ENCODE measurements at places on chromosomes 5 and 9.

DNA sequence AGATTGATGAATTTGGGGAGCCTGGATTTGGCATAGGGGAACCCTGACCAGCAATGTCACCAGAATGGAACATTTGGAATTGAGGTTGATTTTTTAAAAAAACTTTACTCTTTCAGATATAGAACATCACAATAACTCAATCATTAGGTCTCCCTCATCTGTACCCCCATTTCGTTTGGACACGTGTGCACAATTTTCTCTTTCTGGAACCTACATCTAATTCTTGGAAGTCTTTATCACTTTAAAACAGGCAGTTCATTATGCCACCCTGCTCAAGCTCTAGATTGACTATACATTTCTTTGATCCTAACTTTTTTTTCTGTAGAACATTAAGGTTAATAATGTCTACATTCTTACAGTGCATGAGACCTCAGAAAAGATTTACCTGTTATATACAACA is 3.7 kb upstream of the SSBP2 start:
- H3K4me1 ChIP-seq = no peaks in the 10 kb centered on the region
- no peak for DNase-seq
- no peaks in the 10 kb centered on the region for H3K36me3 ChIP-seq

DNA sequence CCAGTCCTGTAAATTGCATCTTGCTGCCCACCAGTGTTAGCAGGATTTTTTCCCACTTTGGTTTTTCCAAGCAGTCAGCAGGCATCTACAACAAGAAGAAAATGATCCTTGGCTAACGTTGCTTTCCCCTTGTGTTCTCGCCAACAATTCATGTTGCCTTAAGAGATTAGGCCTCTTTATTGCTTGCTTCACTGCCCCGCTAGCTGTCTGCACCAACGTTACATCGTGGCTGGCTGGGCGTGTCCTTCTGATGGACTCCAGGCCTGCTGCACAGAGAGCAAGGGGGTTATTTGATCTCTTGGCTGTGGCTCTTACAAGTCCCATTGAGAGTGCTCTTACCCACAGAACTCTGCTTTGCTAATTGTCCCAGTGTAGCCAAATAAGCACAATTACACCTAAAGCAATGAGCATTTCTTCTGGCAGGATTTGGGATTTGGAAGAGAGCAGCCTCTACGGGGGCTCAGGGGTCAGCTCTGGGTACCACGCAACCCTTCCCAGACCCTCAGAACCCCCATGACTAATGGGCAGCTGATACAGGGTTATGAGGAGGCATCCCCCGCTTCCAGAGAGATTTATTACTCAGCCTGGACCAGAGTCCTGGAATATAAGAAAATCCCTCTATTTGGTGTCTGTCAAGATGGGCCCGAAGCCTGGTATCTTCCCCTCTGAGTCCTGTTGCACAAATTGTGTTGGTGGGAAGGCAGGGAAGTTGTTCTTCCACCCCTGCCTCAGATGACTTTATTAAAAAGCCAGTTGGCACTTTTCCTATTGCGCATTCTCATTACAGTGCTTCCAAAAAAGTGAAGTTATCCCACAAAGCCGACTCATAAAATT is 17.6 kb downstream of the DCANP1 start:
- H3K36me3 ChIP-seq = no peaks in the 10 kb centered on the region
- no peak overlapping the region for H3K4me3 ChIP-seq
- H3K27ac ChIP-seq = no peak overlapping the region

GRCh38 chr5:33789567-33789957 is 102.2 kb downstream of the ADAMTS12 start:
- no peak for DNase-seq
- no peaks in the 10 kb centered on the region for H3K4me1 ChIP-seq
- H3K4me3 ChIP-seq = no peak overlapping the region
- H3K27ac ChIP-seq = no peak overlapping the region
- H3K36me3 ChIP-seq = no peaks in the 10 kb centered on the region
- H3K27me3 ChIP-seq = no peaks in the 10 kb centered on the region

DNA sequence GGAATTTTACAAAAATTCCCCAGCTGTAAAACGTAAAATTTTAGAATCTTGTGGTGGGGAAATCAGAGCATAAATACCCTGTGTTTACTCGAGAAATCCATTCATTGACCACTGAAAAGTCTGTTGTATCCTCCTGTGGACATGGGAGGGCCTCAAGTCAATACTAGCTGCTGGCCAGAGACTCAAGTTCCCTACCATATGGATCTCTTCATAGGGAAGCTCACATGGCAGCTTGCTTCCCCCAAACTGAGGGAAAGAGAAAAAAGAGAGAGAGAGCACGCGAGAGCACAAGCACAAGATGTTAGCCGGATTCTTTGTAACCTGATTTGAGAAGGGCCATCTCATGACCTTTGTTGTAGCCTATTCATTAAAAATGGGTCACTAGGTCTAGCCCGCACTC is 591.9 kb downstream of the LRRC70 start:
- no peak overlapping the region for H3K27ac ChIP-seq
- no peak for DNase-seq
- H3K36me3 ChIP-seq = no peaks in the 10 kb centered on the region
- no peaks in the 10 kb centered on the region for H3K27me3 ChIP-seq

DNA sequence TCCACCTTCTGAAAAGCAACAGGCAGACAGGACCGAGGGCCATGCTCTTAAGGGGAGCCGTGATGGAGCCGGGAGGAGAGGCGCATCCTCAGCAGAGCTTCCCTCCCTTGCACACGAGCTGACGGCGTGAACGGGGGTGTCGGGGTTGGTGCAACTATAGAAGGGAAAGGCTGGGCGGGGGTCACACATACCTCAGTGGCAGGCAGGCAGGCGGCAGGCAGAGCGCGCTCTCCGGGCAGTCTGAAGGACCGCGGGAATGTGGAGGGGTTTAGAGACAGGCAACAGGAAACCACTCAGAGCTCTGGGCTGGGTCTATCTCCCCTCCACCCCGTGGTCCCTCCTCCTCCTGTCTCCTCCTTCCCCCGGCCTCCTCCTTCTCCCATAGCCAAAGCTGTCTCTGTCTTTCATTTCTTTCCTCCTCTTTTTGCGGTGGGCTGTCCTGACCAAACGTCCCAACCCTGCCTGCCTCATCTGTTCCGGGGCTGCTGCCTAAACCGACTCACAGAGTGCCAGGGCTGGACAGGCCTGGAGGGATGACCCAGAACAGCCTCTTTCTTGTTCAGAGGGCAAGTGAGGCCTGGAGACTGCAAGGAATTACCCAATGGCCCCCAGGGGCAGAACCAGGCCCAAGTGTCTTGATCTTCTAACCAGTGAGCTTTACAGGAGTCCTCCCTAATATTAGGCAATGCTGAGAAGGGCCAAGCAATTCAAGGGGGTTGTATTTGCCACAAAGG is at the start of gene SPARC:
TSS of gene SPARC (minus strand) at position 242 of the 734 bp plus-strand sequence. CDS start 10,727 bp downstream, outside the sequence.
- H3K4me1 ChIP-seq = no peaks in the 10 kb centered on the region
- peak within 1 kb of the TSS; percentile 84 for H3K27ac ChIP-seq
- H3K27me3 ChIP-seq = no peaks in the 10 kb centered on the region
- H3K36me3 ChIP-seq = no peaks in the 10 kb centered on the region
- peak within 1 kb of the TSS; percentile 51 for H3K4me3 ChIP-seq

DNA sequence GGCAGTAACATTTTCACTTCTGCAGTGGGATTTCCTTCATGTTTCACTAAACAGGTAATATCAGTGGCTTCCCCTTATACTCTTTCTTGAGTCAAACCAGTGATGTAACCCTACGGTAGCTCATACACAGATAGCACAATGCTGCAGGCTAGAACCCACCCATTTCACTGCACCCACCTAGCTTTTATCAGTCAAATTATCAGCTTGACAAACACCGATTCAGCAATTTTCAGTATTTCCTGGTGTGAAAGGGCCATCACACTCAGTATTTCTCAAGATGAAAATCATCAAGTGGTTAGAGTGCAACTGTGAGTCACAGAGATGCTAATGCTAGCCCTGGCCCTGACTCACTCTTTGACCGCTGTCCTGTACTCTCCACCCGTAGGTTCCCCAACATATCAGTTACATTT is 242.3 kb upstream of the PTGER4 start:
- no peaks in the 10 kb centered on the region for H3K27me3 ChIP-seq
- no peaks in the 10 kb centered on the region for H3K4me1 ChIP-seq
- H3K27ac ChIP-seq = peak overlapping the region; percentile 75

- H3K36me3 ChIP-seq = no peaks in the 10 kb centered on the region
- H3K27me3 ChIP-seq = no peaks in the 10 kb centered on the region
- no peak overlapping the region for H3K4me3 ChIP-seq
- H3K27ac ChIP-seq = no peak overlapping the region
- no peak for DNase-seq
These were observed 259.7 kb upstream of the MSX2 start for GRCh38 chr5:174464504-174465165.

- H3K27ac ChIP-seq = no peak overlapping the region
- H3K4me1 ChIP-seq = no peaks in the 10 kb centered on the region
- no peaks in the 10 kb centered on the region for H3K36me3 ChIP-seq
- H3K27me3 ChIP-seq = no peaks in the 10 kb centered on the region
- H3K4me3 ChIP-seq = no peak overlapping the region
These were observed 42.9 kb upstream of the TRIM32 start for GRCh38 chr9:116644091-116644688.

DNA sequence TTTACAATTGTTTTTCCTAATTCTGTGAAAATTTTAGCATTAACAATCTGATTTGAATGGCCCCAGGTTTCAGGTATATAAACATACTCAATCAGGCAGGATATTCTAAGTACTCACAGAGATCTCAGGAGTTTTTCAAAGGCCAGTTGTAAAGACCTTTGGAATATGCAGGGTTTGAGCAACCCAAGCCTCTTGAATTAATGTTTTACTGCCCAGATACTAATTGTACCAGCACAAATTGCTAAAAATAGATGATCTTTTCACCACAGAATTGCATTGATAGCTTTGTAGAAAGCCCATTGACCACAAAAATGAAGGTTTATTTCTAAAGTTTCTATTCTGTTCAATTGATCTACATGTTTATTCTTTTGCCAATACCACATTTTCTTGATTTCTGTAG is 186.5 kb downstream of the OSTF1 start:
- no peaks in the 10 kb centered on the region for H3K27me3 ChIP-seq
- no peaks in the 10 kb centered on the region for H3K36me3 ChIP-seq
- H3K27ac ChIP-seq = no peak overlapping the region
- H3K4me3 ChIP-seq = no peak overlapping the region
- DNase-seq = no peak

DNA sequence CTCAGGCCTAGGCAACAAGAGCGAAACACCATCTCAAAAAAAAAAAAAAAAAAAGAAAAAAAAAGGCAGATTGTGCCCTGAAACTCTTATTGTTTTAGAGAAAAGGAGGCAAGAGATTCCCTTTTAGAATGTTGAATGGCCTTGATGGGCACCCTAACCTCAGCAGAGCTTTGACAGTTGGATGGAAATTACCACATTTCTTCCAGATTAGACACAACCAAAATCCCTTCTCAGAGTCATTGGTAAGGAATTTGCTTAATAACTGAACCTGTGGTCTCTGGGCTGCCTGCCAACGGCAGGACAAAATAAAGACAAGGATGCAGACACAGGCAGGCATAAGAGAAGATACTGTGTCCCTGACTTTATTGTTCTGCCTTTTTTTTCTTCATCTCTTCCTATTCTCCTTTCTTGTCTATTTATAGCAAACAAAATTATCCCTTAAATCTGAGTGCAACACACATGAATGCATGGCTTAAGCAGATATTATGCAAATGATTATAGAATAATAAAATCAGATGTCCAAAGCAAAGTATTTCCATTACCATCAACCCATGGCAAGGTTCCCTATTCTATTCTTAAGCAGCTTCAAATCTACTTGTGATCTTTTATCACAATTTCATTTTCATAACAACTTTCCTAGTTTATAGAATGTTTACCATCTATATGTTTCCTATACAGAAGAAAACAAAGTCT is 37.3 kb upstream of the TRIO start:
- H3K4me3 ChIP-seq = no peak overlapping the region
- H3K4me1 ChIP-seq = no peaks in the 10 kb centered on the region
- H3K27ac ChIP-seq = no peak overlapping the region
- no peak for DNase-seq
- H3K36me3 ChIP-seq = no peaks in the 10 kb centered on the region
- no peaks in the 10 kb centered on the region for H3K27me3 ChIP-seq

DNA sequence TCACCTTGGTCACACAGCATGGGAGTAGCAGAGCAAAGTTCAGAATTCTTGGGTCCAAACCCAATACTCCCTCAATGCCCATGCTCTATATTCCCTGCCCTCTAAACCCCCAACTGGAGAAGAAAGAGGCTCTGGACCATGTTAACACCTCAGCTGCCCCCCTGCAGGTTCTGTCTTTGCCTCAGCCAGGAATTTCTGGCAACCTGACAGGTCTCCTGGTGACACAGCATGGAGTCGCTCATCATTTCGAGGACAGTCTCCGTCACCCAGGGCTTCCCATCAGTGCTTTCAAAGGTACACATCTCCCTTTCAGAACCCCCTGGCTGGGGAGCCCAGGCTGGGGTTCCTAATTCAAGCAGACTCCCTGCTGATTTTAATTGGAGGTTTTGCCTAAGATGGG is 189.5 kb downstream of the BRINP1 start:
- H3K4me1 ChIP-seq = no peaks in the 10 kb centered on the region
- no peaks in the 10 kb centered on the region for H3K27me3 ChIP-seq
- no peak overlapping the region for H3K27ac ChIP-seq
- no peaks in the 10 kb centered on the region for H3K36me3 ChIP-seq

DNA sequence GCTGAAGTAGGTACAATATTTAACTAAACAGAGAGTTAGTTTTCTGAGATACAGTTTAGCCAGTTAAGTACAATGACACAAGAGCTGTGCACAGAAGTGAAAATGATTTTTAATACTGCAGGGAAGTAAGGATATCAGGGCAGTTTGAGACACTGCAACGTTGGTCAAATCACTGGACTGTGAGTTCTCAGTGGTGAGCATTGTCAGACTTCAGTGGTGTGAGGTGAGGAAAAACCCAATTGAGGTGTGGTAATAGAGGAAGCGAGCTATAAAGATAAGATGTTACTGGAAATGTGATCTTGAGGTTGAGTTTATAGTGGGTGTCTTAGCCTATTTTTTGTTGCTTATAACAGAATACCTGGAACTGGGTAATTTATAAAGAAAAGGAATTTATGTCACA is 12.8 kb upstream of the FBXL7 start:
- H3K27me3 ChIP-seq = no peaks in the 10 kb centered on the region
- DNase-seq = no peak
- H3K4me1 ChIP-seq = no peaks in the 10 kb centered on the region
- no peak overlapping the region for H3K4me3 ChIP-seq
- H3K27ac ChIP-seq = no peak overlapping the region
- H3K36me3 ChIP-seq = no peaks in the 10 kb centered on the region

Data from Peyer's patch (tissue), 4 donors.